ENCODE measurements at places on chromosomes 11 and 22. TPM values are rescaled to one million over a fixed set of nuclear protein-coding genes. Genes with fewer than 3 reads are reported as not detected.

Gene MS4A3
- not detected for total RNA-seq

DNA sequence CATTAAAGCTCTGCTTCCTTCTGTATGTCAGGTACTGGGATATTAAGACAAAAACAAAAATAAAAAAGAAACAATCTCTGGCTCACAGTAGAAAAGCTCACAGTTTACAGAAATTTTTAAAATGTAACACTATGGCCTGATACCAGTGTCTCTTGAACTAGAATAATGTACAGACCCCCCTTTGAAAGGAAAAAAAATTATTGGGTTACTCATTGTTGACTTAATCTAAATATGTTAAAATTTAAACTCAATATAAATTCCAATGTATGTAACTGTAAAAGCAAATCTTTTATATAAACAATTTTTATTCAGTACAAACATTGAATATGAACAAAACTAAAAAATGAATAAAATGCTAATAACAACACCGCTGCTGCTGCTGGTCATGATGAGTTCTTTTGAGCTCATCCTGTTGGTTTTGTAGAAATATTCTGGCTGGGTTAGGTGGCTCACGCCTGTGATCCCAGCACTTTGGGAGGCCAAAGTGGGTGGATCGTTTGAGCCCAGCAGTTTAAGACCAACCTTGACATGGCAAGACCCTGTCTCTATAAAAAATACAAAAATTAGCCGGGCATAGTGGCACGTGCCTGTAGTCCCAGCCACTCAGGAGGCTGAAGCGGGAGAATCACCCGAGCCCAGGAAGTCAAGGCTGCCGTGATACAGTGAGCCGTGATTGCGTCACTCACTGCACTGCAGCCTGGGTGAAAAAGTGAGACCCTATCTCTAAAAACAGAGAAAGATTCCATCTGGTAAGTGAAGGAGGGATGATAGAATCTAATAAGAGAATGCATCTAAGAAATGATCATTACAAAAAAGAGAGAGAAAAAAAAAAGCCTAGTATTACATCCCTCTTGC lies 11.8 kb upstream of the KCNE3 start:
- no peak for DNase-seq

DNA sequence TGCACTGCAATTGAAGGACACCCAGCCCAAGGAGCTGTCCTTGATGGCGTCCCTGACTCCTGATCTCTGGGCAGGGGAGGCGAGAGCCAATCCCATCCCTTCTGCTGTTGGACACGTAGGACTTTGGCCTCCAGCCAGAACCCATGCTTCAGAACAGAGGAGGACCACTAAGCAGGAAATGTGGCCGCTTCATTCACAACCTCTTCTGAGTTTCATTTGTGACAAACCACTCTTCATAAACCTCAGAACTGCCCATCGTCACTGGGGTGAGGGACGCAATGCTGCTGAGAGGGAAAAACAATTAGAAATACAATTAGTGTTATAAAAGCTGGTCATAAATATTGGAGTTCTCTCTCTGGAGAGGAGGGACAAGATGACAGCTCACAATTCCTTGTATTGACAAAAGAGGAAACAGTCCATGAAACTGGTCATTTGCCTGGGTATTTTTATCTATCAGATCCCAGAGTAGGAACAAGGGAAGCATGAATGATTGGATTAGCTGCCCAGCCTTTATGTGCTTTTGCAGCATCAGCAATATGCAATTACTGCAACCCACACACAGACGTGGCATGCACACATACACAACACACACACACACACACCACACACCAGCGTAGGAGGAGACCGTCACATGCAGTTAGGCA lies 216.5 kb upstream of the CADM1 start:
- DNase-seq, result no peak

Gene CASP5
- not detected for total RNA-seq

- peak; percentile 95 for DNase-seq
Measured at GRCh38 chr22:27420817-27421361, 380.7 kb downstream of the MN1 start.

Data from IMR-90 (cell line).